ENCODE measurements at places on chromosomes 3 and 15.

- no peak for DNase-seq
Measured at GRCh38 chr3:143875546-143875945, 27.3 kb upstream of the SLC9A9 start.

- no peak for DNase-seq
Measured at GRCh38 chr15:33083232-33084081, 111.1 kb downstream of the FMN1 start.

GRCh38 chr3:152499791-152500385 lies 231.2 kb downstream of the MBNL1 start:
- no peak for DNase-seq

DNA sequence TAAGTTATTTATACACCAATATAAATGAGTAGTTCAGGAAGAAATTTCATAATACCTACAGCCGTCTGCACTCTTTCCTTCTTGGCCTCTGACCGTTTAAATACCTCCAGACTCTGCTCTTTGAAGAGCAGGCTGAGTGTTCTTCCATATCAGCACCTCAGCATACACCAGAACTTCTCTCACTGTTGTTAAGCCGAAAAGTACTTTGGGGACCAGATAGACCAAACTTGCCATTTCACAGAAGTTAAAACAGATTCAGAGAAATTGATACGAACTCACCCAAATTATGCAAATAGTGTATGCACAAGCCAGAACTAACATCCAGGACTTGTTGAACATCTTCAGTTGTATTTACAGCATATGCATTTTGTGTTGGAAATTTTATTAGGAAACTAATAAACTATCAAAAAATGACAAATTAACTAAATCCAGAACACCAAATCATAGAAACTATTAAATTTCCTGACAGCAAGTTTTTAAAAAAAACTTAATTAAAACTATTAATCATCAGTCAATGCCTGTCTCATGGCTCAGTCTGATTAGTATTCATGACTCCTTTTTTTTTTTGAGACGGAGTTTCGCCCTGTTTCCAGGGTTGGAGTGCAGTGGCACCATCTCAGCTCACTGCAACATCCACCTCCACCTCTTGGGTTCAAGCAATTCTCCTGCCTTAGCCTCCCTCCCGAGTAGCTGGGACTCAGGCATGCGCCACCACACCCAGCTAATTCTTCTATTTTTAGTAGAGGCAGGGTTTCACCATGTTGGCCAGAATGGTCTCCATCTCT lies 24.1 kb downstream of the CGGBP1 start:
- DNase-seq = no peak

DNA sequence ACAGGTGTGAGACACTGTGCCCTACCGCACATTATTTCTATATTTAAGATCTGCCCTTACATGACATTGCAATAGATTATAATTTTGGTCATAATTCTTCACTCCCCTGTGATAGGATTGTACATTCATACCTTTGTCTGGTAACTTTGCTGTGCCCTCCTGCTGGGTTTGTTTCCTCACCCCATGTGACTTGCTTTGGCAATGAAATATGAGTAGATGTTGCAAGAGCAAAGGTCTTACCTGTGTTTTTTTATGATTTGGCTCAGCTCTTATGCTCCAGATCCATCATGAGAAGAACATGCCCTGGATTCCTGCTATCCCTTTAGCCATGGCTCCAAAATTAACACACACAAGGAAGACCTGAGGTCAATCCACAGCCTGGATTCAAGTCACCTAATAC lies 137.7 kb upstream of the EOMES start:
- DNase-seq = no peak

DNA sequence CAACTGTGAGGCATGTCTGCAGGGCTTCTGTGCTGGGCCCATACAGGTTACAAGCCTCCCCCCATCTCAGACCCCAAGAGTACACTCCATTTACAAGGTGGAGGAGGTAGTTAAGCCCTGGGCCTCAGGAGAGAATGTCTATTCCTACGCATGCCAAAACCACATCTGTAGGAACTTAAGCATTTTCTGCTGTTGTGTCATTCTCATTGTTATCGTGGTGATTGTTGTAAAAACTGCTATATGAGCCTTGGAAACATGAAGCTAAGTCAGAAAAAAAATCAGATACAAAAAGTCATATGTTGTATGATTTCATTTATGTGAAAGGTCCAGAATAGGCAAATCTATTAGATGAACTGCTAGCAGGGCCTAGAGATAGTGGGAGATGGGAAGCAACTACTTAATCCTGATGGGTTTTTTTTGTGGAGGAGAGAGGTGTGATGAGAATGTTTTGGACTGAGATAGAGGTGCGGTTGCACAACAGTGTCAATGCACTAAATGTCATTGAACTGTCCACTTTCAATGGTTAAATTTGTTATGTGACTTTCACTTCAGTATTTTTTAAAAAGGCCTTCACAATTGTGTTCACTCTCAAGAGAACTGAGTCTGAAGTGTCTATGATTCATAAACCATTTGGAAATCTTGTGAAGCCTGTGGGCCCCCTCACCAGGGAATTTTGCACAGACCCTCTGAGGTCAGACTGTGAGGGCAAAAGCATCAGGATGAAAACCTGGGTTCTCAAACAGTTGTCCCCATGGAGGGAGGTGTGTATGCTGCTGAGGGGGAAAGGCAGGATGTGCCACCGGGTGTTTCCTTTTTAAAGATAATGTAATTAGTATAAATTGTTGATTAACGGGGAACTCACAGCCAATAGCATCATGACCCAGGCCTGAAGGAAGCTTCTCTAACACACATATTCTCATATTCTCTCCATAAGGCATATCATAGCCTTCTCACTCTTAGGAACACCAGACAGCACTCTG lies 3.2 kb downstream of the RTP3 start:
- no peak for DNase-seq

DNA sequence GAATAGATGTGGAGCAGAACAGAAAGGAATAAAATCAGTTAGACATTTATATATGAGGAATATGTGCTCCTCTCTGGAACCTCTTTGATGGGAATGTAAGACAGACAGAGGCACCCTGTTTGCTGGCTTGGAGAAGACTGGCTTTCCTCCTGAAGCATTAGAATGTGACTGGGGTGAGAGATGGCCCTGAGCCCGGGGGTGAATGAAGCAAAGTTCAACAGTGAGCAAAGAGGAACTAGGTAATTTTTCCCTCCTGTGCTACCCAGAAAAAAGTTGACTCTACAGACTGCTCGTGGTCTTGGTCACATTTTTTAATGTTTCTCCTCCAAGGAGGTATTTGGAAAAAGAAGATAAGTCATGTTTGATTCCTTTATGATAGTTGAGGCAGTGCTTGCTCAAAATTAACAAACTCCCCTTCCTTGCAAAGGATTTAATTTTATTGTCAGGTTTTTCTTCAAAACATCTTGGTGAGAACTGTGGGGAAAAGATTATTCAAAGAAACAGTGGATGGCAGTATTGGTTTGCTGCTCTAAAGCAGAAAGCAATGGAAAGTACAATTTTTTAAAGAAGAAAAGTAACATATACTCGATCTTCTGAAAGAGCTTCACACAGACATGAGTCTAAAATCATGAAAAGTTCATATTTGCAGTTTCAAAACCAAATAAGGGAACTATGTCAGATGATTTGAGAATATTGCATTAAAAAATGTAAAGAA lies 370.4 kb upstream of the CDIN1 start:
- no peak for DNase-seq

GRCh38 chr3:71997066-71997653 lies 212.2 kb upstream of the PROK2 start:
- no peak for DNase-seq
